ENCODE measurements at places on chromosomes 5 and 9.
A peak's percentile ranks its signal among the peaks of the same experiment; 100 is the strongest.

- DNase-seq, result peak; percentile 9
These were observed 13.5 kb downstream of the TRAF1 start for GRCh38 chr9:120912958-120913646.

DNA sequence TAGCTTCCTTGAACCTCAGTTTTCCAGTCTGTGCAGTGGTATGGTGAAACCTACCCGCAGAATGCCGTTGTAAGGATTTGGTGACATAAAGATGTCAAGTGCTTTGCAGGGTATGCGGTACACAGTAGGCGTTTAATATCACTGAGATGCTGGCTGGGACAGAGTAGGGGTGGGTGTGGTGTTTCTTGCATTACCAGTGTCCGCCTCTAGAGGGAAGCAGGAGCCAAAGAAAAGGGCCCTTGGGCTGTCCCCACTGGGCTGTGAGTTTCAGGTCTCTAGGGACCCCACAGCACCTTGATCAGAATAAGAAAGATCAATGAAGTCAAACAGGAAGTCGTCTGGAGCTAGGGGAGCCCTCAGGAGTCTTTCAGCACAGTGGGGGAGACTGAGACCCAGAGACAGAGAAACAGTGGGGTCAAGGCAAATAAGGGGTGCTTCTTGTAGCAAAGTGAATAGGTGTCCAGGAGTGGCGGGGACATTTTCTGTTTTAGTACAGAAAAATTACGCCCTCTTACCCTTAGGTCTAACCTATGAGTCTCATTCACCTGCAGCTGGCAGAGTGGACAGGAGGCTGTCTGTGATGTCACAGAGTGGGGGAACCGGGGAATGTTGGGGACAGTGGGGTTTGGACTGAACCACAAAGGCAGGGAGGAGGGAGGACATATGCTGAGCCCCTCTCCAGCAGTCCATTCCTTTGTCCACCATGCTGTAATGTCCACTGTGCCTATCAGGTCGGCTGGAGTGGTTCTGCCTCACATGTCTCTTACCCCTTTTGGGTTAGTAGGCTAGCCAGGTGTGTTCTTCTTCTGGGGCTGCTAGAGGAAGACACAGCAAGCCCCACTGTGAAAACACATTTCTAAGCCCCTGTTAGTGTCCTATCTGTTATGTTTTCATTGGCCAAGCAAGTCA lies 4.7 kb upstream of the TEX53 start:
- peak; percentile 18 for DNase-seq

- DNase-seq, result no peak
These were observed 970.3 kb upstream of the ARRDC3 start for GRCh38 chr5:92353107-92354030.

- DNase-seq, result no peak
These were observed 57.5 kb downstream of the ADAMTS12 start for GRCh38 chr5:33834334-33834733.

- DNase-seq, result no peak
These were observed 17.6 kb upstream of the HAVCR1 start for GRCh38 chr5:157076558-157076957.

- no peak for DNase-seq
These were observed 1.2 kb upstream of the C5orf63 start for GRCh38 chr5:127074466-127074865.

DNA sequence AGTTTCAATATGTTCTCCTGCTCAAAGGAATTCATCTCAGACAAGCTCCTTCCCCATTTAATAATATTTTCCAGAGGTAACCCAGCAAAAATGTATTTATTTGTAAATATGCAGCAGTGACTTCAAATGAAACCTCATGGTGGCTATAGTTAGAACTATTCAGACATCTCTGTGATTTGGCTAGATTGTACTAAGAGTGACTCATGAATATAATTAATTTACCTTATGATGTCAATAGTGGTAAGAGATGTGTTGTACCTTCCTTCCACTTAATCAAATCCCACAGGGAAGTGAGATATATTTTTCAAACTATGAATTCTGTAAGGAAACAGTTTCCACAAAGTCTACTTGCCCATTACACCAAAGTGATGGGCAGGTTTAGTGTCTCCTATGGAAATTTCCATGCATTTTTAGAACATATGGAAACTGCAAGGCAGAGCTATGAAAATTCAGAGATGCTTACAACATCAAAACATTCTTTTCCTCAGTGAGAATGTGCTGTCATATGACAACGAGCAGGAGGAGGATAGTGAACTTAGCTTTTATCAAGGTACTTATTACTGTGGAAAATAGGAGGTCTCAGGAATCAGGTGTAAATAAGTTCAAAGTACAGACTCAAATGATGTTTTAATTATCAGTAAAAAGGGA lies 34.0 kb upstream of the SPDL1 start:
- DNase-seq, result no peak

- no peak for DNase-seq
These were observed 244.0 kb downstream of the GAS1 start for GRCh38 chr9:86703346-86703745.

DNA sequence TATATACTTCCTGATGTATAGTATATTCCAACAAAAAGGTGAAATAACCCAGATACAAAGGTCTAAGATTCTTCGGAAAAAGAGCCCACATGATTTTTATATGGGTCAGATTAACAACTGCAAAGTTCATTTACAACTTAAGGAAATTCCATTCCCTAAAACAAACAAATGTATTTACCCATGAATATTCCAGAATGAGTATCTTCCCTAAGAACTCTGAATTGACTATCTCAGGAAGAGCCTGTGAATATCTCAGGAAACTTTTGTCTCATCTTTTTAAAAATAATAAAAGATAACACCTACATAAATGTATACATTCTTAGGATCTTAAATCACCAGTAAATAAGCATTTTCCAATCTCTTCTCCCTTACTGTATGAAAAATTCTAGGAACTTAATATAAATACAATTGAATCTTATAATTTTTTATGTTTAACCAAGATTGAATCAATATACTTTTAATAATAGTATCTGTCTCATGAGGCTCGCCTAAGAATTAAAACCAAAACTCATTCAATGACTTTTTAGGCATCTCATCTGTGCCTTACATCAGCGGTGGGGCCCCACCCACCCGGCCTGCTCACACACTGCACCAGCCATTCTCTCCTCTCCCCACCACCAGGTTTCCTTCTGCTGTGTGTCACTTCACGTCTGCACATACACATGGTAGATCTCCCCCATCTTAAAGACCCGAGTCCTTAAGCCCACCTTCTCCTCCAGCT lies 78.1 kb downstream of the RAPGEF1 start:
- DNase-seq, result peak; percentile 54

GRCh38 chr9:134233022-134233421 lies 68.7 kb upstream of the RNU6ATAC start:
- no peak for DNase-seq

- DNase-seq, result no peak
These were observed 8.0 kb upstream of the HABP4 start for GRCh38 chr9:96441798-96442445.

DNA sequence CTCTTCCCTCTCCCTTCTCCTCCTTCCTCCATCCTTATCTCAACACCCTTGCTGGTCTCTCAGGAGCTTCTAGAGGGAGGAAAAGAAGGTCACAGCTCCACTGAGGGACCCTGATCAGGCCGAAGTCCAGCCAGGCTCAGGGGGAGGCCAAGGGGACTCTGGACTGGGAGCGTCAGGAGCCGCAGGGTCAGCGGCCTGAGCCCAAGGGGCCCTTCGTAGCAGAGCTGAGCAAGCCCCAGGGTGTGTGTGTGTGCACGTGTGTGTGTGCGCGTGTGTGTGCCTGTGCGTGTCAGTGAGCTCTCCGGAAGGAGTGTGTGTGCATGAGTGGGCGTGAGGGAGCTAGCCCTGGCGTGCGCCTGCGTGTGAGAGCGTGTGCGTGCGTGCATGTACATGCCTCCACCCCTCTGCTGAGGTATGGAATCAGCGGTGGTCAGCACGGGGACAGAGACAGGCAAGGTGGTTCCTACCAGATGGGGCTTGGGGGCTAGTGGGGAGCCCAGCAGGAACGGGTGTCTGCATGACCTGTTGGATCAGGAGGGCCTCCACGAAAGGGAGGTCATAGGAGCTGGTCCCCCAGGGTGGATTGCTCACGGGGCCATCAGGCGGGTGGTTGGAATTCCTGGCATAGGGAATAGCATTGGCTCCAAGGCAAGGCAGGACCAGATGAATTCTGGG lies 10.0 kb upstream of the AGPAT2 start:
- no peak for DNase-seq

GRCh38 chr5:78893940-78894677 lies 91.0 kb downstream of the ARSB start:
- DNase-seq, result no peak

DNA sequence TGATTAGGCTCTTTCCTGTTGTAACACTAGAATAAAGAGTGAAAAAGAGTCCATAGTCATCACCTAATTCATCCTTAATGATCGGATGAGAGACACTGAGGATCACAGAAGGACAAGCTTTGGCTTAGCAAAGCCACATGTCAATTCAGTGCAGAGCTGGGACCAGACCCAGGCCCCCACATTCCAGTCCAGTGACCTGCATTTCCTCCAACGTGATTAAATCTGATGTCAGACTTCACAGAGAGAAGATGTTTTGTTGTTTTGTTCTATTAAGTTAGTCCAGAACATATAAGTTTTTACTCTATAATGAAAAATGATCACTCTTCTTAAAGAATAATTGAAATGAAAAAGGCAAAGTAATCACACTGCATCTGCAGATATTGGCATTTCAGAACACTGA lies 377.9 kb upstream of the PAPPA start:
- no peak for DNase-seq

GRCh38 chr9:98992885-98993569 lies 49.3 kb downstream of the COL15A1 start:
- DNase-seq, result no peak

DNA sequence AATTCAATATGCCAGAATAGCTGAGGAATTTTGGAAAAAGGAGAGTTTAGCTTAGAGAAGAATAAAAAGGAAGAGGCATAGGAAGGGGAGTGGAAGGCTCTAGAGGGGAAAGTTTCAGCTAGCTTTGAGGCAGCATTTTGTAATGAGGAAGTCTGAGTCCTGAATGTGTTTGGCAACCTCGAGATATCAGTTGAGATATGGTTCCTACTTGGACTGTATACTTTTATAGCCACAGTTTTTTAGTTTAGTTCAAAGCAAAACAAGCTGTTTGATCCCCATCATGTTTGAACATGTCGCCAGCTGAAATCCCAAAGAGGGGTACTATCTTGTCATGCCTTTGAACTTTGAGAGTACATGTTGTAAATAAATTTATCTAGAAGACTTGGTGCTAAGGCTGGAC lies 559.0 kb upstream of the FTMT start:
- DNase-seq, result no peak

DNA sequence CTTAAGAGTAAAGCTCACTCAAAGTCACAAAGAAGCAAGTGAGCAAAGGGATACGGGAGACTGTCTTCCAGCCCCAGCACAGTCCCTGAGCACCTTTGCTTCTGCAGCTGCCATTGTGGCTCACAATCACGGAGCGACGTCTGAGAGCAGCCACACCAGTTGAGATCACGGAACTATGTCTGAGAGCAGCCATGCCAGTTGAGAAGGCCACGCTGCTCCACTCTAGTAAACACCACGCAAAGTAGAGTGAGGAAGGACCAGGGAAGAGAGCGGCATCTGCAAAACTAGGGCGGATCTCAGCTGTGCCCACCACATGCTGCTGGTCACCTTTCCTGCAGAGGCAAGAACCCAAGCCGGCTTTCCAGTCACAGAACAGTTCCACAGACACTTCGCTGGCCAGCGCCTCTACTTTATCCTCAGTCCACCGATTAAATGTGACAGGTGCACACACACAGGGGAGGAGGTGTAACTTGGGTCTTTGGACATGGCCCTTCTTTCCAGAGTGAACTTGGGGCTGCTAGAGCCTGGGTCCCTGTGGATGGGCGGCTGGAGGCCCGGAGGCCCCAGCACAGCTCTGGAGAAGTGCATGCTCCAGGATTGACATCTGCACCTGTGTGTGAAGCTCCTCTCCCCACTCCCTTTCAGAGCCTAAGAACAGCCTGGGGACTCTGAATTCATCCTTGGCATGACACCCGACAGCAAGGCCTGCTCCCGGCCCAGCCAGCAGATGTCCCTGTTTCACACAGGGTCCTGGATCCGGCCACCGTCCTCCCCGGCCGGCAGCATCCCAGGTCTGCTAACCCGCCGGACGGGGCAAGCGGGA lies 324.9 kb upstream of the IRX4 start:
- no peak for DNase-seq
